ENCODE measurements at places on chromosomes 3 and 15.

DNA sequence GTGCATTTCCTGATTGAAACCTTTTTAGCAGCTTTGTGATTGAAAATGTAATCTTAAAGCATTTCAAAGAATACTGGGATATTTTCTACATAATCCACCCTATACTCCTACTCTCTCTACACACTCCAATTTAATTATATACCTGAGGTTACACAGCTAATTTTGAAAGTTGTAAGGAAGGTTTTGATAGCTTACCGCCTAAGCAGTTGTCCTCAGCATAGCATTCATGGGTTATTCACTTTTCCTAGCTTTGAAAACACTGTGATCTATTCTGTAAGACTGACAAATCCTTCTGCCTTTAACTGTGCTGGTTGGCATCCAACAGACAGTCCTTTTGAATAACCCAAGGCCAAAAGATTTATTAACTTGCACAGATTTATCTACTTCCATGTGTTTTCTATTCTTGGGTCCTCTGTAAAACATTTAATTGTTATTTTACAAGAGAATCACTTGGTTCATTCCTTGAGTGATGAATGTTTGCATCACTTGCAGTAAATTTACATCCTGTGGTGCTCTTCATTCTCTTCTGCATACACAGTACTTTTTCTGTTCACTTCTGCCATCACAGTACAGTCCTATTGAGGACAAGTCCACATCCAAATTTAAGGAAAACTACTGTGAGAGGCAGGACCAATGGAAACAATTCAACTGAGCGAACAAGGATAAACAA is 44.8 kb downstream of the SERPINI1 start:
- no peak for DNase-seq

- DNase-seq = no peak
Observed at GRCh38 chr15:71809346-71809745, 1.0 kb upstream of the NR2E3 start.

DNA sequence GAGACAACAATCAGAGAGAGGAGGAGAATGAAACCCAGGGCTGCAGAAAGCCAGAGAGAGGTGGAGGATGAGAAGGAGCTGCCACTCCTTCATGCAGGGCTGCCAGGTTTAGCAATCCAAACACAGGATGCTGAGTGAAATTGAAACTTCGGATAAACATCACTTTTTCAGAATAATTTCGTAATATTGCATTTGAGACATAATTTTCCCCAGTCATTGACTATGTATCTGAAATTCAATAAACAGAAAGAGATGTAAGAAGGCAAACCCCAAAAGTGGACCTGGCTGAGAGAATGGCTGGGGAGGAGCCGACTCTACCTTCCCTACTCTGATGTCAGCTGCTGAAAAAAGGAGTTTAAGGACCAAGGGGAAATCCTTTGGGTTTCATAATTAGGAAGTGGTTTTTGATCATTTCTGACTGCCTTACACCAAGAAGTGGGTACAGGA is 33.8 kb downstream of the SLC9A9 start:
- no peak for DNase-seq

DNA sequence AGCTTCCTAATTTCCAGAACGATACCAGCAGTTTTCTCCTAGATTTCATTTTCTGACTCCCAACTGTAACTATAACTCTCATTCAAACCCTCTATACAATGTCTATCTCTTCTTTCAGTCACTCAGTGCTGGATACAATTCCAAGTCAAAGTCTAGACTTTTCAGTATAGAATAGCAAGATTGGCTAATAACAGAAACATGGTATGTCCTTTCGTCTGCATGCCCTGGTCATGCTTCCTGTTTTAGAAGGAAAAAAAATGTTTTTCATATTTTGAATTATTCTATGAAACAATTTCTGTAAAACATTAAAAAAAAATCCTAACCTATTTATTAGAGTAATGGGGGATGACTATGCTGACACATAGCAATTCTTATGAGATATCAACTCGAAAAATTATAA is 180.0 kb downstream of the KCNAB1 start:
- no peak for DNase-seq

DNA sequence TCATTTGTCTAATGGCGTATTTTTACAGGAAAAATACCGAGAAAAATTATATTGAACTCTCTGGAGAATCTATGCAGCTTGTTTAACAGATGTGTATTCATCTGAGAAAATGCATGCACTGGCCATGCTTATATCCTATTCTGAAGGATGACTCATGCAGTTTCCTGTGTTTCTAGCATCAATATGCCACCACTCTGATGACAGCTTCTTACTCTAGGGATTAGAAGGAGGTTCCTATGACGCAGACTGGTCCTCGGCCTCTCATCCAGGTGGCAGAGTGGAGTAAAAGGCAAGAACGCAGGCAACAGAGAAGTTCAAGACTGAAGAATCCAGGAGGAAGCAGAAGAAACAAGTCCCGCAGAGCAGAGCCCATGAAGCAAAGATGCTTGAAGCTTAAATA is 910.0 kb upstream of the ROBO1 start:
- no peak for DNase-seq

DNA sequence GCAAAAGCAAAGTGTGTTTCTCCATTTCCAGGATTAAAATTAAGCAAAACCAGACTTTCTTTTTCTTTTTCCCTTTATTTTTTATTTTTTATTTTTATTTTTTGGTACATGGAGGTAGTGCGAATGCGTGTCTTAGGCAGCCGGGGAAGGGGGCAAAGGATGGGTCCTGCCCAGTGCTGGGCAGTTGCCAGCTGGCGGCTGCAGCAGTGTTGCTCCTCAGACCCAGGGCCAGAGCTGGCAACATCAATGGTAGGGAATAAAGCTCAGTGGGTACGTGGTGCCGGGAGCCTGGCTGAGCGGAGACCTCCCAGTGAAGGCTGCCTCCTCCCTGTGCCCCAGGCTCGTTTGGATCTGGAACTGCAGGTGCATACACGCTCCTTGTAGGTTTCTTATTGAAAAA is 46.3 kb downstream of the POLR2M start:
- DNase-seq = no peak

GRCh38 chr3:16326724-16327349 is 61.8 kb downstream of the OXNAD1 start:
- DNase-seq = no peak

- no peak for DNase-seq
Observed at GRCh38 chr3:127275287-127275781, 12.5 kb downstream of the PRR20G start.

GRCh38 chr3:37808656-37809055 is 53.0 kb upstream of the CTDSPL start:
- no peak for DNase-seq

GRCh38 chr3:114447950-114448479 is 154.2 kb downstream of the TIGIT start:
- no peak for DNase-seq

DNA sequence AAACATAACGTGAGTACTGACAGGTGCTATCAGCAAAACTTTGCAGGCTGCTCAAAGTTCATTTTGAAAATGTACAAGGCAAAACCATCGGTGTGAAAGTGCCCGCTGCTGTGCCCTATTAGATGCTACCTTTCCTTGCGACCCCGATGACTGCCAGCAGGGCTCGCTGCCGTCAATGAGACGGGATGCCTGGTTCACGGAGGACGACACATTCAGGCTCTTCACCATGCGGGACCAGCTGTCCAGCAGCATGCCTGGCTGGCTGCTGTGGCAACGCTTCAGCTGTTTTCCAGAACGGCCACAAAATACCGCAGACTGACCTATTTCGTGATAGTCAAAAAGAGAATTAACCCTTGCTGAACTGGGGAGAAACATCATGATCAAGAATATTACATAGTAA is 92.7 kb upstream of the OCA2 start:
- peak; percentile 68 for DNase-seq

GRCh38 chr15:27339138-27339537 is 368.2 kb downstream of the GABRG3 start:
- no peak for DNase-seq

- DNase-seq = no peak
Observed at GRCh38 chr3:172698631-172699030, 12.2 kb downstream of the NCEH1 start.

- no peak for DNase-seq
Observed at GRCh38 chr3:72335458-72336095, 512.7 kb downstream of the SHQ1 start.

GRCh38 chr3:196985298-196985697 is 16.7 kb upstream of the PIGZ start:
- no peak for DNase-seq

- DNase-seq = peak; percentile 63
Observed at GRCh38 chr3:4826237-4827100, 152.8 kb upstream of the BHLHE40 start.

DNA sequence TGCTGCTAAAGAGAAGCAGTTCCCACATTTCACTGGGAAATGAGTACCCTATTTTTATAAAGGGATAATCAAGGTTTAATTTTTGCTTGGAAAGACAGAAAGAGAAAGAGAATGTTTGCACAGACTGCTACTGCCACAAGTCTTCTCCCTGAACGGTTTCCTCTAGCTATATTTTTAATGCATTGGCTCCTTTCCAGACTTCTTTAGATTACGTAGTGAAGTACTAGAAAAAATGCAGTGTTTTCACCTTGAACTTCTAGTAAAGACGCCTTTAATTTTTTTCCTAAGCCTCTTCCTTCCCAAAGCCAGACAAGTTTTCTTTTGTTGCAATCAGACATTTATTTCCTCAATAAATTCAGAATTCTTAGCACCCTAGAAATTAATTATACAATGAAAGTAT is 248.3 kb upstream of the CCDC54 start:
- DNase-seq = no peak

DNA sequence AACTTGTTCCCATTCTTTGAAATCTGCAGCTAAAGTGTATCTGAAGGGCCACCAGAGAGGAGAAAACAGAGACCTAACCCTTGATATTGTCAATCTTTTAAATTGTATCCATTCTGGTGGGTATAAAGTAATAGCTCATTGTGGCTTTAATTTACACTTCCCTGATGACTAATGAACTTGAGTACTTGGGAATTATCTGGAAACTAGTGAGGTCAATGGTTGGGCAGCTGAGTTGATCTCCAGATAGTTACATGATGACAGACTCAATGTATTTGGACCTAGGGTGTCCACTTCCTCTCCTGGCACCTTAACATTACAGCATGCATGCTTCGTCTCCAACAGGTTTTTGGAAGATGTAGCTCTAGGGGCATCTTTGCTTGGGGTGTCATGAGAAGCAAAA is 195.2 kb downstream of the PDCD6IP start:
- no peak for DNase-seq

DNA sequence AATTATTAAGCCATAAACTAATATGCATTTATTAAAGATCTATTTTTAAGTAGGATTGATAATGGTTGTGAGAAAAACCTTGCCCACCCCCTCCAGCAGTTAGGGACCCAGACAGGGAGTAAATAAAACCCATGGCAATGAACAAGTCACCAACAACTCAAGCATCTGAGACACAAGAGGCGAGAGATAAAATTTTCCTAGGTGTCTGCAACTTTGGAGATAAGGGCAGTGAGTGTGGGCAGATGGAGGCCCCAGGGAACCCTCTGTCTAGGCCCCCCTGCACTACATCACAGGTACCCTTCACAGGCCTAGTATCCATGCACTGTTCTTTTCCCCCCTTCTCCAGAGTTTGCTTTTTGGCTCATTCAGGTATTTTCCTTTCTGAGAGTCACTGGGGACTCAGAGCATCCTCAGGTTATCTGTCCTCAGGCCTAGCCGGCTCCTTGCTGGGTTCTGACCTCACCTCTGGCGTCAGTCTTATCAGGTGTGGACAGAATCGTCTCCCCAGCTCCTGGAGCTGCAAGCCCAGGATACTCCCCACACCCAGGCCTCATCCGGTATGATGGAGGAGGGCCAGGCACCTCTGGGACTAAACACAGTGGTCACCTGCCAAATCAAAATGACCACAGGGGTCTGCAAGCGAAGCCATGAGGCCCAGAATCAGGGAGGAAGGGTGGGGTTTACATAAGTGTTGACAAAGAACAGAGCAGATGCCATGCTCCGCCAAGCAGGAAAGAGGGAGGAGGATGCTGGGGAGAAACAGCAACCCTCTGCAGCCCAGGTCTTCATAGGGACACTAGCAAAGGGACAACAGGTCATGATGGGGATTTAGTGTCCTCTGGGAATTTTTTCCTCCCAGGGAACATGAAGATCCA is 50.4 kb downstream of the CCNL1 start:
- no peak for DNase-seq

GRCh38 chr15:23503576-23503975 is 56.5 kb upstream of the GOLGA6L2 start:
- no peak for DNase-seq

DNA sequence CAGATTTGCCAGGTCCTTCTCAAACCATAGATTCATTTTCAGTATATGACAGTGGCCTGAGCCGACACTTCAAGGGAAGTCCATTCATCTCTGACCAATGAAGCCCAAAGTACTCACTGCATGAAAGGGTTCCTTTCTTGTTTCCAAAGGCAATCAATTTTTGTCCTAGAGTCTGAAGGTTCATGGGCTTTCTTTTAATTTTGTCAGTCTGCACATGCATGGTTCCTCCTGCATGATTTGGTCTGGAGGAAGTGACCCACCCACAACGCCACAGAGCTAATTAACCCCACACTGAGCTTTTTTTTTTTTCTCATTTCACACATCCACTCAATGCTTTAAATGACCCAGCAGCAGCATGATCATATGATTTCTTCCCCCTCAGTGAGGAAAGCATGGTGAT is 216.4 kb downstream of the TIGIT start:
- DNase-seq = no peak

DNA sequence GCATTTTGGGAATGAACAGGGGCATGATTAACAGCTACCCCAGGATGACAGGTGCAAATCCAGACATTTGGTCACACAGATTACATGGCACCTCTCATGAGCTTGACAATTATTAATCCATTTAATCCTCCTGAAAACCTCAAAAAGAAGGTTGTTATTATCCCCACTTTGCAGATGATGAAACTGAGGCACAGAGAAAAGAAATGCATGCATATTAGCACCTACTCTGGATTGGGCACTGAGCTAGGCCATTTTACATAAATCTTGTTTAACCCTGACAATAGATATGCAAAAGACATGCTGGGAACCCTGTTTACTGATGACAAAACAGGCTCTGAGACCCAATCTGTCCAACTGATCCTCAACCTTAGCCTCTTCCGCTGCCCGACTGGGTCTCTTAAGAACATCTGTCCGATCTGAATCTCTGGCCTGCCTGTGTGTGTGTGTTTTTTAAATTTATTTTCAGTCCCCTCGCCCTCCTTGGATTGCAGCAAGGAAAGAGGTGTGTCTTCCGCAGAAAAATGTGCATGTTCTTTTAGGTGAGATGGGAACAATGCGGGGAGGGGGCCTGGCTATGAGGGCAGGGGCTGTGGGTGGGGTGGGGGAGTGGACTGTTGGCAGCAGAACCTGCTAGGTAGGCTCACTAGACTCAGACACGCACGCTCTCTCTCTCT is 162.5 kb downstream of the WNT7A start:
- DNase-seq = no peak

GRCh38 chr3:66609660-66610561 is 109.1 kb upstream of the LRIG1 start:
- DNase-seq = no peak

All from stromal cell of bone marrow (primary cell).